ENCODE measurements at places on chromosomes 1 and 21. TPM values are rescaled to one million over a fixed set of nuclear protein-coding genes. Genes with fewer than 3 reads are reported as not detected.

NCSTN gene
- total RNA-seq: 76.8 TPM

APOBEC4 gene
- total RNA-seq: not detected

NFIA gene
- 2.2 TPM for total RNA-seq

TFF1 gene
- not detected for total RNA-seq

TMPRSS15 gene
- total RNA-seq: 35.2 TPM

GPR52 gene
- total RNA-seq: not detected

SLC44A3 gene
- total RNA-seq: not detected

TEX38 gene
- total RNA-seq: not detected

LMX1A gene
- not detected for total RNA-seq

KRTAP20-4 gene
- not detected for total RNA-seq

MYBPH gene
- total RNA-seq: not detected

MAST2 gene
- total RNA-seq: 19.8 TPM

AQP10 gene
- total RNA-seq: not detected

KCNK1 gene
- 6.0 TPM for total RNA-seq

BNIPL gene
- 2.2 TPM for total RNA-seq

SH2D1B gene
- 3.0 TPM for total RNA-seq

GPR153 gene
- total RNA-seq: 29.0 TPM

AGMAT gene
- total RNA-seq: not detected

TDRKH gene
- 15.5 TPM for total RNA-seq

SOX13 gene
- 8.3 TPM for total RNA-seq

ZFYVE9 gene
- total RNA-seq: 17.7 TPM

KRTAP7-1 gene
- not detected for total RNA-seq

CELF3 gene
- not detected for total RNA-seq

IVL gene
- total RNA-seq: 0.08 TPM

AGT gene
- total RNA-seq: not detected

FAM72D gene
- total RNA-seq: 11.4 TPM

PLEKHG5 gene
- 39.9 TPM for total RNA-seq
